Lung (tissue), 17 donors: ENCODE measurements at places on chromosomes 12 and 14.

GRCh38 chr14:103973354-103973753 lies 31.0 kb upstream of the RD3L start:
- DNase-seq: no peak

- DNase-seq: no peak
Observed at GRCh38 chr12:132065609-132066344, 78.3 kb downstream of the DDX51 start.

DNA sequence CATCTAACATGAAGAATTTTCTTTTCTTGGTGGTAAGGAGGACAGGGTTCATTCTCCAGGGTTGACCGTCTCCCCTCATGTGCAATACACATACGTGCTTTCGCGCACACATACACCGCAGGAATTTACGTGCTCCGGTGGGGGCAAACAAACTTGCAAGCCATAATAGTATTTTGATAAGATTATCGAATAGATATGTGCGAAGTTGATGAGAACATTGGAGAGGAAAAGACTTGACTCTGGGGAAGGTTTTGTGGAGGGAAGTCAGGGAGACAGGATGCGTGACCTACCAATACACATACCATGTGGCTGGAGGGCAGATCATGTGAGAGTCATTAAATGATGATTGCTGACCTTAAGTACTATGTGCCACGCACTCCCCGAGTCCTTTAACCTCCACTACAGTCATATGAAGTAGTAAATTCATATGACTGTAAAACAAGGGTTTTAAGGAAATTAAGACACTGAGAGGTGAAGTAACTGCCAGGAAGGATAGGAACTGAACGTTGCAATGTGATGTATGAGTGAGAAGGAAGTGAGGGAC lies 921 bp downstream of the RAD51B start:
- no peak for DNase-seq

DNA sequence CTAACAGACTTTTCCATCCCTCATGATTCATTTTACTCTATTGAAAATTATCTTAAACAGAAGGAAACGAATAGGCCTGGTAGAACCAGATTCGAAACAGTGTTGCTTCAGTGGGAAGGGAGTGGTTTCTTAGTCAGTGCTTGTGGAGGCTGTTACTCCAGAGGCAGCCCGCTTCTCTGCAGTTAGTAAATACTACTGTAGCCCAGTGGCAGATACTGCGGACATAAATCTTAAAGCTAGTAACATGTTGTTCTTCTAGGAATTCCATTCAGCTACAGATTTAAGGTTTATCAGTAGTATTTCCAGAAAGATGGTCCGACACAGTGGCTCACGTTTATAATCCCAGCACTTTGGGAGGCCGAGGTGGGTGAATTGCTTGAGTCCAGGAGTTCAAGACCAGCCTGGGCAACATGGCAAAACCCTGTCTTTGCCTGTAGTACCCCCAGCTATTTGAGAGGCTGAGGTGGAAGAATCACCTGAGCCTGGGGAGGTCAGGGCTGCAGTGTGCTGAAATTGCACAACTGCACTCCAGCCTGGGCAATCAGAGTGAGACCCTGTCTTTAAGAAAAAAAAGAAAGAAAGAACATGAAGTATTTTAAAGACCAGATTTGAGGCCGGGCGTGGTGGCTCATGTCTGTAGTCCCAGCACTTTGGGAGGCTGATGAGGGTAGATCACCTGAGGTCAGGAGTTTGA lies 45.9 kb downstream of the DIP2B start:
- DNase-seq: no peak

- DNase-seq: no peak
Observed at GRCh38 chr12:9260931-9261330, 52.7 kb upstream of the PZP start.

DNA sequence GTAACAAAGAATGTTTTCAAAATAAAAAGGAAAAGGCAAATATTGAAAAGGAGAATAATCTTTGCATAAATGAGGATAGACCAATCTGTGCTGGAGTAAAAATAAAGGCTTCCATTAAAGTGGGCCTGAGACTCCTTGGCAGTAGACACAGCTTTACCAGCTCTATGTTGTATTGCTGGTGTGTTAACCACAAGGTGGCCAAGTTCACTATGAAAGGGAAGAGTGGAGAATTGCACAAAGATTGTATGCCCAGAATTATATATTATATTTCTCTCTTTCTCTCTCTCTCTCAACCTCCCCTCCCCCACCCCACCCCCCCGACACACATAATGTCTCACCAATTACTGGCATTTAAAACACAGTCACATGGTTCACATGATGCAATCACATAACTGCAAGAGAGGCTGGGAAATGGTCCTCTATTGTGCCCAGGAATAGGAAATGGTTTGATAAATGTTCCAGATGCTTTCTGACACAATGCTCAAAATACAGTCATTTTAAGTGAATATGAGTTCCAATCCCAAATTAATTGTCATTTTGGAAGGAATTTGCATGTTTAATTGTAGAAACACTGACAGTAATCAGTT lies 222.6 kb upstream of the SYT1 start:
- DNase-seq: no peak

- peak; percentile 78 for DNase-seq
Observed at GRCh38 chr14:53532853-53533252, 379.7 kb upstream of the DDHD1 start.

DNA sequence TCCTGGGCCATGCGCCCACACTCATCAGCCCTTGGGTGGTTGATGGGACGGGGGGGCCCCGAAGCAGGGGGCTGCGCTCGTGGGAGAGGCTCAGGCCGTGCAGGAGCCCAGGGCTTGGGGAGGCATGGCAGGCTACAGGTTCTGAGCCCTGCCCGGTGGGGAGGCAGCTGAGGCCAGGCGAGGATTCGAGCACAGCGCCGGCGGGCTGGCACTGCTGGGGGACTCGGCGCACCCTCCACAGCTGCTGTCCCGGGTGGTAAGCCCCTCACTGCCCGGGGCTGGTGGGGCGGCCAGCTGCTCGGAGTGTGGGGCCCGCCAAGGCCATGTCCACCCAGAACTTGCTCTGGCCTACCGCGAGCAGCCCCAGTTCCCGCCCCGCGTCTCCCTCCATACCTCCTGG lies 295.8 kb upstream of the SEL1L start:
- DNase-seq: no peak

DNA sequence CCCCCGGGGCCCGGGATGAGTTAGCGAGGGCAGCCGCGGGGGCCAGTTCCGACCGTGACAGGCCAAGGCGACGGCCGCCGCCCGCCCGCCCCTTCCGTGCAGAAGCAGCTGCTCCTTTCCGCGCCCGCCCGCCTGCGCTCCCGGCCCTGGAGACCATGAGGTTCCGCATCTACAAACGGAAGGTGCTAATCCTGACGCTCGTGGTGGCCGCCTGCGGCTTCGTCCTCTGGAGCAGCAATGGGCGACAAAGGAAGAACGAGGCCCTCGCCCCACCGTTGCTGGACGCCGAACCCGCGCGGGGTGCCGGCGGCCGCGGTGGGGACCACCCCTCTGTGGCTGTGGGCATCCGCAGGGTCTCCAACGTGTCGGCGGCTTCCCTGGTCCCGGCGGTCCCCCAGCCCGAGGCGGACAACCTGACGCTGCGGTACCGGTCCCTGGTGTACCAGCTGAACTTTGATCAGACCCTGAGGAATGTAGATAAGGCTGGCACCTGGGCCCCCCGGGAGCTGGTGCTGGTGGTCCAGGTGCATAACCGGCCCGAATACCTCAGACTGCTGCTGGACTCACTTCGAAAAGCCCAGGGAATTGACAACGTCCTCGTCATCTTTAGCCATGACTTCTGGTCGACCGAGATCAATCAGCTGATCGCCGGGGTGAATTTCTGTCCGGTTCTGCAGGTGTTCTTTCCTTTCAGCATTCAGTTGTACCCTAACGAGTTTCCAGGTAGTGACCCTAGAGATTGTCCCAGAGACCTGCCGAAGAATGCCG lies 699 bp downstream of the MGAT2 start:
- peak; percentile 64 for DNase-seq

GRCh38 chr12:105092336-105092735 lies 8.1 kb upstream of the ALDH1L2 start:
- DNase-seq: no peak

DNA sequence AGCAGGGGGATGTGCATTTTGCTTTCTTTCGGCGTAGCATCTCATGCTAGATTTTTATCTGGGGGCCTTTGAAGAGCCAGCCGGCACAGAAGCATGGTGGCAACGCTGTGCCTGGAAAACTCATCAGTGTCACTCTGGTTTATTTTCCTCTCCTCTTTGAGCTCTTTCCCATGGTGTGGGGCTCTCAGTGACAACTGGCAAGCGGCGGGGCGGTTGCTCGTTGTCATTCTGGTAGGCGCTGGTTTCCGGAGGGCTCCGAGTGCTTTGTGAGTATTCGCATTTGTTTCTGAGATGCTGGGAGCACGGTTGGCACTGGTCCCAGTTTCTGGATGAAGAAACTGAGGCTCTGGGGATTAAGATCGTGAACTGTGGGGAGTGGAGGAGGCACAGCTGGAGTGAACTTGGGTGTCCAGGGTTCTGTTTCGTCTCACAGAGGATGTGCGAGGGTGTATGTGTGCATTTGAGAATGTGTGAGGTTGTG lies 23.3 kb downstream of the TPCN1 start:
- peak; percentile 91 for DNase-seq

- DNase-seq: no peak
Observed at GRCh38 chr12:116657921-116658495, 79.9 kb downstream of the SPRING1 start.

DNA sequence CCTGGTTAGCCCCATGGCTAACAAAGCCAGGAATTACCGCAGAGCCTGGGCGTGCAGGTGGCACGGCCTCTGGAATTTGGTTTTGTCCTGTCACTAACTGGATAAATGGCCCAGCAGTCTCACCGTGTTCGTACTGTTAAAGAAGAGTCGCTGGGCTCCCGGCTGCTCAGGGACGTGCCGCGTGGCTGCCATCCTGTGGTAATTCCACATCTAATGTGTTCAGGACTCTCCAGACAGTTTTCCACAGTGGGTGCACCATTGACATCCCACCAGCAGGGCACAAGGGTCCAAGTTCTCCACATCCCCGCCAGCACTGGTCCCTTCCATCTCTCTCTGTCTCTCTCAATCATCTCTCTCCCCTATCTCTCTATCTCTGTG lies 19.6 kb downstream of the NOC4L start:
- no peak for DNase-seq

GRCh38 chr14:20197459-20197858 lies 6.8 kb downstream of the OR11G2 start:
- no peak for DNase-seq
